ENCODE measurements at places on chromosomes 12 and 14.

GRCh38 chr12:77366616-77367015 is 301.2 kb upstream of the E2F7 start:
- DNase-seq: no peak

- DNase-seq: no peak
These were observed 38.8 kb downstream of the HELB start for GRCh38 chr12:66341126-66341525.

GRCh38 chr14:82419933-82420332 is 886.3 kb upstream of the SEL1L start:
- DNase-seq: no peak

- DNase-seq: no peak
These were observed 1.6 kb downstream of the GSG1 start for GRCh38 chr12:13101821-13102375.

DNA sequence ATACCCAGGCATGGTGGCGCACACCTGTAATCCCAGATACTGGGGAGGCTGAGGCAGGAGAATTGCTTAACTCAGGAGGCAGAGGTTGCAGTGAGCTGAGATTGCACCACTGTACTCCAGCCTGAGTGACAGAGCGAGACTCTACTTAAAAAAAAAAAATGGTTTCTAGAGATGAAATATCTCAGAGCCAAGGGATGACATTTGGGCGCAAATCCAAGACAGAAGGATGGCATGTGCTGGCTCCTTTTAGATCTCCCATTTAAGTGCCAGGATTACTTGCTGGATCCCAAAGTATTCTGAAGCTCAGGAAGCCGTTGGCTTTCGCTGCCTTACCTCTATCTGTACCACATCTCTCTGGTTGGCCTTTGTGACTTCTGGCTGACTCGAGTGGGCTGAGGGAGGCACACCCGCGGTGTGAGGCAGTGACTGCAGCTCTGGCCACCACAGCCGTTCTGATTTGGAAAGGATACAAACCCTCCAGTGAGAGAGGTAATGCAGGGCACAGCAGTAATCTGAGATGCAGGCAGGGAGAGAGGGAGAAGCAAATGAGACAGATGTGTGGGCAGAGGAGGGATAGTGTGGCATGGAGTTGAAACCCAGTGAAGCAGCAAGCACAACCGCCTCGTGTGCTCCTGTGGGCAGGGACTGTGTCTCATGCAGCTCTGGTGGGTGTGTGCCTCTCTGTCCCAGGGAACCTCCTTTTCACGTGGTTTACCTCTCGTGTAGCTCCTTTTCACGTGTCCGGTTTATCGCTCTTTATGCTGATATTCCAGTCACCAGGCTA is 4.9 kb downstream of the B4GALNT3 start:
- DNase-seq: no peak

DNA sequence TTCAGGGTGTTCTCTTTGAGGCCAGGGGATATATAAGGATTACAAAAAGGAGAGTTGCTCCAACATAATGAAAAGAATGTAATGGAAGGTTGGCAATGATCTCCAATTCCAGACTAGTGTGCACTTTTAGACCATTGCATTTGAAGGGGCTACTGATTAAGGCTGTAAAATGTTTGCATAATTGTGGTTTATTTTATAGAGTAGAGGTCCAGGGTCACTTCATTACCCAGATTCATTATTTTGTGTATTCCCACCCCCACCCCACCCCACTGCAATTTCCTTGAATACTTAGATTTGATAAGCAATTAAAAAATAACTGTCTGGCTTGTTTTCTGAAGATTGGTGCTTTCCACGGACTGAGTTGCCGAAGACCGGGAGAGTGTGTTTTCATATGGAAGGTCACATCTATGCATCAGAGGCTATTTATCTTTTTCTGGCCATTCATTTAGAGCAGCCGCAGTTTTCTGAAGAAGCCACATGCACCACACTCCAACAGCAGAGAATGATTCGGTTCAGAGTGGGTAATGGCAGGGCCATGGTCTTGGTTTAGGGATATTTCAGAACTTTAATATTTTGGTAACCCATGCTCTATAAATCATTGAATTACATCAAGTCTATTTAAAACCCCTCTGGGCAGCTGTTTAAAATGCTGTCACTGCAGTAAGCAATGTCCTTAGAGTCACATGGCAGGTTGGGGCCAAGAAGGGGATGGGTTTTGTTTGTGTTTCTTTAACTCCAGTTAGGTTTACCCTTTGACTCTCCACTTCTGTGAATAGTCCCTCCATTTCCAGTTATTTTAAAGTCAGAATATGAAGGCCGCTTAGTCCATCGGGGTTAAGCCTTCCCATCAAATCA is 94.6 kb downstream of the TMEM30B start:
- no peak for DNase-seq

- DNase-seq: no peak
These were observed 53.8 kb upstream of the NPFF start for GRCh38 chr12:53560912-53561589.

- DNase-seq: no peak
These were observed 28.8 kb upstream of the IGF1 start for GRCh38 chr12:102509123-102509626.

DNA sequence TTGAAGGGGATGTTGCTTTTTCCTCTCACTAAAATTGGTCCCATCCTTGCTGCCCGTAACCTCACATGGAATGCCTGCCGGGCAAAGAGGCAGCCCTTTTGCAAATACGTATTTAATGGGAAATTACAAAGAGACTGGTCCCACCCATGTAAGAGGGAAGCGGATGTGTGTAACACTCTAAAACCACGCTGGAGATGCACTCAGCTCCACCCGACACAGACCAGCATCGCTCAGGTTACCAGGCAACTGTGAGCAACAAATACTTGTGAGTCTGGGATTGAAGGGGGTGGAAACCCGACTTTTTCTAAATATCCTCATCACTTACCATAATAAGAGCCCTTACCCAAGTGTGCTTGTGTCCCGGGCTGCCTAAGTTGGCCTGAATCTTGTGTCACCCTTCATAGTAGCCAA is 47.7 kb downstream of the ELK3 start:
- no peak for DNase-seq

DNA sequence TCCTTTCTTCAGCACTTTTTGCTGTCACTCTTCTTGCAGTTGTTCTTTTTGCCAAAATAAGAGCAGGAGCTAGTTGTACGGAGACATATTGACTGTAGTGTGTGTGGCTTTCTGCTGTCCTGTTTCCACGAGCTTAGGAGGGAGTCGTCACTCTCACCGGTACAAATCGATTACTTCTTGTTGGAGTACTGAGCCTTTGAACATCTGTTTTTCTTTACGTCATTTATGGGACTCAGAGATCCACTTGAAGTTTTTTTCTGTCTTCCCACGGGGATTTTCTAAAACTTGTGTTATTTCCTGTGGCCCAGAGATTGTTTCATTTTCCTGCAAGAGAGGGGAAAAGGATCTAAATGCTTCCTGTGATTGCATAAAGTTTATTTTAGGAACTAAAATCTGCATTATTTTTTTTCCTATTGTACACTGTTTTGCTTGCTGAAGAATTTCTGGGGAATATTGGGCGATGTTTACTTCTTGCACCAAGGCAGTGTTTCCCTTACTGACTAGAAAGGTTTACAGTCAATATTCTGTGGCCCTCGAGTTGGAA is 199.8 kb upstream of the ARHGAP5 start:
- no peak for DNase-seq
